ENCODE measurements at places on chromosomes 5 and 9.

DNA sequence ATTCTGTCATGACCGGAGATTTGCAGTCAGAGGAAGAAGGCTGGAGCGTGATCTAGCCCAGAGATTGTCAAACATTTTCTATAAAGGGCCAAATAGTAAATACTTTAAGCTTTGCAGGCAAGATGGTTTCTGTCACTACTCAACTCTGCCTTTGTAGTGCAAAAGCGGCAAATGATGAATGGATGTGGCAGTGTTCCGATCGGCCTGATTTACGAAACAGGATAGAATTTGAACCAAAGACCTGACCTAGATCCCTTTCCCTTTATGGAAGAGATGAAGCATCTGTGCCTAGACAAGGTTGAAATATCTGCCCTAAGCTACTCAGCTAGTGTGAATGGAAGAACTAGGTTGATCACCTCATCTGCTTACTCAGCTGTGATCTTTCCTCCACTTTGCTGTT is 209.5 kb downstream of the YTHDC2 start:
- DNase-seq: no peak

DNA sequence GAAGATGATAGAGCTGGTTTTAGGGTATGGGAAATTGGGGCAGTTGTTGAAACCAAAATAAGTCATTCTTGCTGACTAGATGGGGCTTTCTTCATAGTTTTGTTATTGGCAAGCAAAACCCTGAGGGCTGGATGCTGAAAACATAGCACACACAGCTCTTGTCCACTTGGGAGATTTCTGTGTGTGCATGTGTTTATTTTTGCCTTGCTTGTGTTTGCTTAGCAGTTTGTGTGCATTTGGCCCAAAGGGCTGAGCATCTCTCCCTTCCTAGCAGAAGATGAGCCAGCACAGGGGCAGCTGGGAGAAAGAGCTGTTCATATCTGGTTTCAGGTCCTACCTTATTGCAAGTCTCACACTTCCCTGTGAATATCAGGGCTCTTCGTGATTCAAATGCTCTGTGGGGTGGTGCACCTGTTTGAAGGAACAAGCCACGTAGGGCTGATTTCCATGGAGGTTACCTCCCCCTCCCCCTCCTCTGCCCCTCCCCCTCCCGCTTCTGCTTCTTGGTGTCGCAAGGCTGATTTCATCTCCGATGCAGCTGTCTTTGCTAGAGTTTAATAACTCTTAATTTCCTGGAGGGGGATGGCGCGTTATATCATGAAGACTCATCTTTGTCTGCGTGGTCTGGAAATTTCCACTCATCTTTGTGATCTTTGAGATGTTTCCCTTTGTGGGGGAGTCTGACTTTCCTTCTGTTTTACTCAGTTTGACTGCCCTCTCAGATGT is 296.5 kb downstream of the ARHGAP26 start:
- DNase-seq: no peak

DNA sequence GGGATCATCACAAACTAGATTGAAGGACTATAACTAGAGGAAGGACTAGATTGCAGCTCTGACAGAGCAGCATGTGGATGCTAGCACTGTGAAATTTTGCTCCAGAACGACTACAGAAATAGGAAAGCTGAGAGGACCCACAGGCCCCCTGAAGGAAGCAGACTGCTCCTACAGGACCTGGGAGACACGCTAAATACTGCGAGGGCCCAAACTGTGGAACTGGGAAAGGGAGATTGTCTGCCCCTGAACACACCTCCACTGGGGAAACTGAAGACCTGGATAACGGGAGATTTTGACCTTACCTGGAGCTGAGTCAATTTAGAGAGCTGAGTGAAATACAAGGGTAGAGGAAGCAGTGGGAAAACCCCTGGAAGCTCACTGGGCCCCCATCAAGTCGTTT is 19.2 kb downstream of the TRIM36 start:
- no peak for DNase-seq

DNA sequence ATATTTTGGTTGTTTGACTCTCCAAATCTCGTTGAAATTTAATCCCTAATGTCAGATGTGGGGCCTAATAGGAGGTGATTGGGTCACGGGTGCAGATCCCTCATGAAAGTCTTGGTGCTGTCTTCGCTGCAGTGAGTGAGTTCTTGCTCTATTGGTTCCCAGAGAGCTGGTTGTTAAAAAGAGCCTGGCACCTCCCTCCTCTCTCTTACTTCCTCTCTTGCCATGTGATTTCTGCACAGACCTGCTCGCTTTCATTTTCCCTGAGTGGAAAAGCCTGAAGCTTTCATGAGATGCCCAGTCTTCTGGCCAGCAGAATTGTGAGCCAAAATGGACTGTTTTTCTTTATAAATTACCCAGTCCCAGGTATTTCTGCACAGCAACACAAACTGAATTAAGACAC is 221.6 kb downstream of the MAT2B start:
- no peak for DNase-seq

DNA sequence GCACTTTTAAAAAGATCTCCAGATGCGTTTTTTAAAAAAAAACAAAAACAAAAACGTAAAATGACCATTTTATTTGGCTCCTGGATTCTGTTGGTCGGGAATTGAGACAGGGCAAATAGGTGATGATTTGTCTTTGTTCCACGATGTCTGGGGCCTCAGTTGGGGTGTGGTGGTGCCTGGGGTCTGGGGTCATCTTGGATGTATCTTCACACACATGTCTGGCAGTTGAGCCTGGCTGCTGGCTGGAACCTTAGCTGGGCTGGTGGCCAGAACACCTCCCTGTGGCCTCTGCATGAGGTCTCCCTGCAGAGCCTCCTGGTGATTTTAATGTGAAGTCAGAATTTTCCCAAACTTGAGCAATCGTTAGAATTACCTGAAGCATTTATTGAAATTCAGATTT is 42.5 kb upstream of the BASP1 start:
- DNase-seq: no peak

DNA sequence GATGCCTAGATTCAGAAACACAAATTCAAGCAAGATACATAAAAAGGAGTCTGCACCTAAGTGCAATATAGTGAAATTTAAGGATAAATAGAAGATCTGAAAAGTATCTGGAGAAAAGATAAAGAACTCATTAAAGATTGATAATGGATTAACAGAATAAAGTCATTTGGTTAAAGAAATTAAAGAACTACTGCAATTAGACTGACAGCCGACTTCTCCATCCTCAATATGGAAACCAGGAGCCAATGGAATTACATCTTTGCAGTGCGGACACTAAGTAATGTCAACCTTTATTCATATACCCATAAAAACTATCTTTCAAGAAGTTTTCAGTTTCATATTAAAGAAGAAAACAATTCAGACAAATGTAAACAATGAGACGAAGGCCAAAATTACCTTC is 81.0 kb downstream of the MRPL36 start:
- no peak for DNase-seq

GRCh38 chr9:123455187-123455586 is 99.2 kb downstream of the CRB2 start:
- no peak for DNase-seq

GRCh38 chr5:146042628-146043279 is 62.6 kb downstream of the PLAC8L1 start:
- DNase-seq: peak; percentile 26

DNA sequence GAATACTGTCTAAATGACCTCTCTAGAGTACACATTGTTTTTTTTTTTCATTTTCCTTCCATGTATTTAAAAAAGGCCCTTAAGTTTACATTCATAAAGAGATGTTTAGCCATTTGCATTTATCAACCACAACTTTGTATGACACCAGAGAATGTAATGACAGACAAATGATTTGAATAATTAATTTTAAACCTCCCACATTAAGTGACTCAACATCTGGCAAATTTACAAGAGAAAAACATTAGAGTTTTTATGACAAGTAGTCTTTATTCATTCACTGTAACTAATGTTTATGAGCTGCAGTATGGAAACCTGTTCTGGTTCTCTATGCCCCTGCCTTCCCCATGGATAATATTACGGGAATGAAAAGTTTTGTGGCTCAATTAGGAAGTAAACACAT is 1093.8 kb upstream of the CDH9 start:
- DNase-seq: no peak

Data from AG04449 (cell line).